ENCODE measurements at places on chromosomes 2 and 18.

DNA sequence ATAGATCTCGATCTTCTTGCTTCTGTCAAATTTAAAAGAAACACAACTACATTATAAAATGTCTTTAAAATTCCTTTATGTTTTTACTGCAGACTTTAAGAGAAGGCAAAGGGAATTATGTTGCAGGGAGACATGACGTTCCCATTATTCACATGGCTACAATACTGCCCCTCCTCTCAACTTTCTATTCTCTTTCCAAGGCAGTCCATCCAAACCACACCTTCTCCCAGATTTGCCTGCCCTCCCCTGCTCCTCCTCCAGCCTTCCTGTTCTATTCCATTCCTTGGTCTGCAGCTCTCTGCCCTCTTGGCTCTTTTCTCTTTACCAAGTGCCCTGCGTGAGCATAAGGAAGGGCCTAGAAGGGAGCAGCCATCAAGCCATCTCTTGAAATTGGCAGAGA, 61.3 kb downstream of the NABP1 start:
- no peak for DNase-seq

- no peak for DNase-seq
Measured at GRCh38 chr2:21700644-21701043, 576.9 kb downstream of the TDRD15 start.

DNA sequence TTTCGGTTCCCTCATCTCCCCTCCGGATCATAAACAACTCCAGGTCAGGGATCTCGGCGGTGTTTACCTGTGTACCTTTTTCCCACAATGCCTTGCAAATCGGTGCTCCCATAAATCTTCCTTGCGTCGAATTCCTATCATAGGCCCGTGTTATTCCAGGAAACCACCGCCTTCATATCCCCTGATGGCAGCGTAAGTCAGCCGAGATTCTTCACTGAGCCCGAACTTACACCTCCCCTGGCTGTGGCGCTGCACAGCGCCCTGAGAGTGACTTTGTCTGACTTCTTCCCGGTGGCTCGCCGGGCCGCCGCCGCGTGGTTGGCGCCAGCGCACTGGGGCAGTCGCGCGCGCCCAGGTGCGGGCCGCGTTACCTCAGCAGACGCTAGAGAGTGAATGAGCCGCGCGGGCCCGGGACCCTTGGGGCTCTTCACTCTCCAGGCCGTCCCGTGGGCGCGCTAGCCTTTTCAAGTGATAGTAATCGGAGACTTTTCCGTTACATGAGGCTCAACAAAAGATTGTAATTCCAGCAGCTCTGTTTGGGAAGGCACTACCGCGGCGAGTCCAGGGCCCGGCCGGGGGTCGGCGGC, 101.6 kb downstream of the SPTBN1 start:
- DNase-seq: no peak

DNA sequence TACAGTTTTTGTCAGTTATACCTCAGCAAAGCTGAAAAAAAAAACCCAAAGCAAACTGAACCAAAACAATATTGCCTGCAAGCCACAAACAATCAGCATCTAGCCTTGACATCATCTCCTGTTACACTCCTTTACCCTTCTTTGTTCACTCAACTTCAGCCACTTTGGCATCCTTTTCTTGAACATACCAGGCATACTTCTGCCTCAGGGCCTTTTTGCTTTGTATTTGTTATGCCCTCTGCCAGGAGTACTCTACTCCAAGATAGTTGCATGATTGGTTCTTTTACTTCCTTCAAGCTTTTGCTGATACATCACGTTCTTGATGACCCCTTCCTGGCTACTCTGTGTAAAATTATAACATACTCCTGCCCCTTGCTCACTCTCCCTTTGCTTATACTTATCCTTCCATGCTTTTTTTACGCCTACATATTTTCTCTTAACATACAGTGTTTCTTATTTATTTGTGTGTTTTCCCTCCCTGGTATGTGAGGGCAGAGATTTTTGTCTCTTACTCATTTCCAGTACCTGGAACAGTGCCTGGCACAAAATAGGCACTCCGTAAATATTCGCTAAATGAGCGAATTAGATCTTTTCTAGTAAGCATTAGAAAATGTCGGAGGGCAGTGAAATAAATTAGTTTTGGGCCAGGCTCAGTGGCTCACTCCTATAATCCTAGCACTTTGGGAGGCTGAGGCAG, 12.7 kb downstream of the ABI2 start:
- DNase-seq: no peak

DNA sequence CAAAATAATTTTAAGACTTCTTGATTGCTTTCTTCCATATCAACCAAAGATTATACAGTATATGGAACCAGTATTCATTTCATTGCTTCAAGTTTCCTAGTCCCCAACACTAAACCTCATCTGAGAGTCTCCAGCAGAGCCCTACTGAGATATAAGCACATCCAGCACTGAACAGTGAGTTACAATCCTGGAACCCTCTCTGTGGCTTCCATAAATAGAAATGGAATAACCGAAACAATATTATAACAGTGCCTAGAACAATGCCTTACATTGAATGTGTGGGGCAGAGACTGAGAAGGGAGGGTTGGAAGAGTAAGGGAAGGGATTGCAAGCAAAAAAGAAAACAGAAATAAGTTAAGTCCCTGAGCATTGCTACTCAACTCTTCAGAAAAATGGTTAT, 18.9 kb downstream of the AAK1 start:
- DNase-seq: no peak

GRCh38 chr2:177261116-177262060, 3.1 kb downstream of the NFE2L2 start:
- no peak for DNase-seq

- no peak for DNase-seq
Measured at GRCh38 chr2:126981476-126981875, 82.8 kb downstream of the TEX51 start.

DNA sequence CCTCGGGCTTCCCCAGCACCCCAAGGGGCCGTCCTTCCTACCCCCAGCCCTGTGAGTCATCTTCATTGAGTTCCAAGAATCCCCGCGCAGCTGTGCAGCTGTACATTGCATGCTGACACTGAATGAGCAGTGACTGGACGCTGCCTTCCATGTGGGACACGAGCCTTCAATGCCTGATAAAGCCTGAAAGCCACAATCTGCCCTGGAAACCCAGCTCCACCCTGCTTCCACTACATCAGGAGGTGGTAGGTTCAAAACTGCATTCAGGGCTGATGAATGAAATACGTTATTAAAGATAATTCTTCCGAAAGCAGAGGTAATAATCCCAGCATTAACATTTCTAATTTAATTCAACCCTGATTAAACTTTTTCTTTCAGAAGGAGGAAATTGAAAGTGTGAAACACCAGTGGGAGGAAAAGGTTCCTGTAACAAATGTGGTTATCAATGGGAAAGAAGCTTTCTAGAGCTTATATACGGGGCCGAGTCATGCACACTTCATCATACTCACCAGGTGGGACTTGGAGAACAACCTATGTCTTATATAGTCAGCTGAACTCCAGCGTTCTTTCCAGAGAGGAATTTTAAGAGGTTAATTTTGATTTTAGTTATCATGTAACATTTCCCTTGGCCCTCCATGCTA, 360.1 kb downstream of the LPIN1 start:
- DNase-seq: no peak

GRCh38 chr2:46943881-46944798, 28.5 kb upstream of the MCFD2 start:
- no peak for DNase-seq

- DNase-seq: no peak
Measured at GRCh38 chr2:53544871-53545558, 222.6 kb upstream of the CHAC2 start.

GRCh38 chr2:68653538-68653982, 10.2 kb downstream of the PROKR1 start:
- no peak for DNase-seq

DNA sequence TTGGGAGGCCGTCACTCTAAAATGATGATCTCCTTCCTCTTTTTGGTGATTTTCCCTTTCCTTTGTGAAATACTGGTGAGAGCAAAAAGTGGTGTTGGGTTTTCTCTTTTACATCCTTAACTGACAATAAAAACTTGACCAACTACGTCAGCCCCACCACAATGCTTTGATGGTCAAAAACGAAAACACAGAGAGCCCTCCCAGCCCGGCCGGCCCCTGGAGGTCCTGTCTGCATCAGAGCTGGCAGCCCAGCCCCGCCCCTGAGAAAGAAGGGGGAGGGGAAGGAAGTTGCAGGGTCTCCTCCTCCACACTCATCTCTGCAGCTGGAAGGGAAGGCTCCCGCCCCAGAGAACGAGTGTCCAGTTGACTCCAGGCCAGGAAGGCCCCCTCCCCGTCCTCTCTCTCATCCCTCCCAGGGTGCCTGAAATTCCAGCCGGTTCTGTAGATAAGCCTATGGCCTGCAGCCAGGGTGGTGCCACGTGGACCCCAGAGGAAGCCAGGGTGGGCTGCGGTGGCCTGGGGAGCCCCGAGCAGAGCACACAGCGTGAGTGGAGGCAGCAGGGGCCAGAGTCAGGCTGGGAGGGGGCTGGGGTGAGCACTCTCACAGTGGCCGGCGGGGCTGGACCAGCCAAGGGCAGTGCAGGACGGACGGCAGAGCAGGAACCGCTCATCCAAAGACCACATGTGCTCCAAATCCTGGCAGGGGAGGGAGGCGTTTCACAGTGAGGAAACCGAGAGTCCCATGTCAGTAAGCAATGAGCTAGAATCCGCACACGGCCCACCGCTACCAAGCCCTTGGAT, 19.8 kb downstream of the BIN1 start:
- no peak for DNase-seq

GRCh38 chr18:59085797-59086196, 53.9 kb upstream of the SEC11C start:
- DNase-seq: no peak

GRCh38 chr2:174546519-174547506, 50.8 kb downstream of the WIPF1 start:
- DNase-seq: peak; percentile 74

DNA sequence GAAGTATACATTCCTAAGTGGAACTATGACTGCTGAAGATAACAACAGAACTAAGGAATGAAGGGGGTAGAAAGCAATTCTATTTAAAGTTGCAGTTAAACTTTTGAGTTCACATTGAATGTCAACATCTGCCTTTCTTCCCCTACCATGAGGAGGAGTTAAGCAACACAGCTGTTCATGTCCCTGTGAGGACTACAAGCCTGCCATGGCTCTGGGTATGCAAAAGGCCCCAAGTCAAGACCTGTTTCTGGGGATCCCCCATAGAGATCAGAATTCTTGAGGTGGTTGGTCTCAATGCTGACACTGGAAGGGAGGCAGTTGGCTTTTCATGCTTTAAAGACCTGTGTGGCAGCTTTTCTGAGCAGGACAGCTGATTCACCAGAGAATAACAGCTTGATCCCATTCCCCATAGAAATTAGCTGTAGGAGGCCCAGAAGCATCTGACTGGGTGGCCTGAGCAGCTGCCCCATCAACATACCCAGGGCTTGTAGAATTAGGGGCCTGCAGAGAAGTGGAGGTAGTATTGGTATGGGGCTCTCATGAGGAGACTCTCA, 131.0 kb downstream of the SETBP1 start:
- no peak for DNase-seq

- DNase-seq: no peak
Measured at GRCh38 chr2:55063713-55064323, 13.6 kb upstream of the RTN4 start.

DNA sequence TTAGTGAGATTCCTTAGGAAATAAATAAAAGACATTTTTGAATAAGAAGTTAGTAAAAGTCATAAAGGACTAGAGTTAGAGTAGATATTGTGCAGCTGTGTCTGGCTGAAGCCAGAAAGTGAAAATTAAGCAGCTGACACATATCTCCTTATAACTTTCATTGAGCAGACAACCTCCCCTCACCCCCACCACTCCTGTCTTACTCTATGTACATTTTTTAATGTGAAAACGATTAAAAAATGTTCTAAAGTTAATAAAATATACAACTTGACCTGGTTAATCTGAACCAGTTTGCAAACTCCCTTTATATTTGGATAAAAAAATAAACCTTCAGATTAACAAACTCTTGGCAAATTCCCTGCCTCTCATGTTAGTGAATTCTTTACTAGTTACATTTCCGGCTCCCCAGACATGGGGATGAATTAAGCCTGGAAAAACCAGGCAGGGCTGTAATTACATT, 462.8 kb downstream of the MEIS1 start:
- no peak for DNase-seq

- no peak for DNase-seq
Measured at GRCh38 chr2:26764906-26765305, 822 bp downstream of the SLC35F6 start.

GRCh38 chr2:150051004-150051403, 436.5 kb downstream of the RND3 start:
- DNase-seq: no peak
